ENCODE measurements at places on chromosomes 3 and 15.

GRCh38 chr3:65545429-65545828 lies 493.3 kb downstream of the MAGI1 start:
- DNase-seq: no peak

DNA sequence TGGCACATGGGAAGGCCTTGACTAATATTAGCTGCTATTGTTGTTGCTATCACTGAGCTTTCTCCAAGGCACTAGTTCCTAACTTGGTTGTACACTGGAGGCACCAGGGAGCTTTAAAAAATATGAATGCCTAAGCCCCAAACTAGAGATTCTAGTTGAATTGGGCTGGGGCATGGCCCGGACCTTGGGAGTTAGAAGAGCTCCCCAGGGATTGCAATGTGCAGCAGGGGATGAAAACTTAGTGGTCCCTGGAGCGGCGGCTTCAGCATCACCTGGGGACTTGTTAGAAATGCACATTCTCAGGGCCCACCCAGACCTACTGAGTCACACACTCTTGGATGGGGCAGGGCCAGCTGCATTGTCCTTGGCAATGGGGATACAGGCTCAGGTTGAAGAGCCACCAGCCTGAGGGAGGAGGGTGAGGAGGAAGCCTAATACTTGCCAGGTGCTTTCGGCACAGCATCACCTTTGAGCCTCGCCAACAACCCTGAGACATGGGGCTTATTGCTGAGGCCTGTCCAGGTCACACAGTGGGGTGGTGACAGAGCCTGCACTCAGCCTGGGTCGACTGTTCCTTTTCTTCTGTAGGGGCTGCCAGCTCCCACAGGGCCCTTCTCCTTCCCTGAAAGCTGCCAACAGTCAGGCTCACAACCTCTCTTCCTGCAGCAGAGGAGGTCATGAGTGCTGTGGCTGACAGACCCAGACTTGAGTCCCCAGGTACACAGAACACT lies 84.5 kb downstream of the ATP2B2 start:
- no peak for DNase-seq

DNA sequence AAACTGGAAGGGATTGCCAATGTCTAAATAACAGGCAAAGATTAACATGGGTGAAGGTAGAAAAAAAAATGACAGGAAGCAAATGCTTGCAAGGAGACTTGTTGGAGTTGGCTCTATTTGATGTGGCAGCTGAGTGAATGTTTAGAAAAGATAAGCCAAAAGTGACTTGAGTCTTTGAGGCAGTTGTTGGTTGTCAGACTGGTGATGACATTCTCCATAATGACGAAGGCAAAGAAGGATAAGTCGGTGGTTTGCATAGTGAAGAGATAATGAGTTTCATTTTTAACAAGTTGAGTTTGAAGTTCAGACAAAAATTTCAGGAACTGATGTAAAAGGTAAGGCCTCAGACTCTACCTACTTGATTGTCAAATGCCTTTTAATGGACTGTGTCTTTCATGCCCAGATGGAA lies 704.1 kb upstream of the SGO1 start:
- no peak for DNase-seq

- DNase-seq: no peak
Measured at GRCh38 chr3:7382293-7383010, 521.5 kb downstream of the GRM7 start.

GRCh38 chr3:87268646-87269211 lies 7.7 kb downstream of the POU1F1 start:
- DNase-seq: no peak

DNA sequence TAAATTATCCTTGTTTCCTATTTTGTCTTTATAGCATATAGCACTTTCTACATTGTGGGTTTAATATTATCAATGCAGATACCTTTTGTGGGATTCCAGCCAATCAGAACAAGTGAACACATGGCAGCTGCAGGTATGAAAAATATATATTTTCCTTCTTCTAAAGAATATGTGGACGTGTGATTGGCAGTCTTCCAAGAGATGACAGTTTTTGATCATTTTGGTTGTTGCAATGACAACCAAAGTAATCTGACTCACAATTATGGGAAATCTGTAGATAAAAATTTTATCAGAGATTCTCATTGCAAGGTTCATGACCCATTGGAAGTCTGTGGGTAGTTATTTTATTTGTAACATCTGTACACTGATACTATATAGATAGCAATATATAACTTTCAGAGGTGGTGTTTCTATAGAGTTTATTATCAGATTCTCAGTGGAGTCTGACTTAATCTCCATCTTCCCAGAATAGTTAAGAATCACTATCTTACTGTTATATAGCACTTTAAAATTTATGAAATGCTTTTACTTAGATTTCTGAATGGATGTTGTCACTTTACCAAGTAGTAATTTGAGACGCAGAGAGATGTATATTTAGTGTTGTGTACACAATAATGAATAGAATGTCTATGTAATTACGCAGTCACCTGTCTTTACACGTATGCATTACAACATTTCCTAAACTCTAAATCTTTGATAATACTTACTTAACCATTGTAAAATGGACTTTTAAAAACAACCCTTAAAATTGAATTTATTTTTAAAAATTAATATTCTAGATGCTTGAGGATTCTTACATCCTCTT lies 82.5 kb downstream of the STT3B start:
- no peak for DNase-seq

DNA sequence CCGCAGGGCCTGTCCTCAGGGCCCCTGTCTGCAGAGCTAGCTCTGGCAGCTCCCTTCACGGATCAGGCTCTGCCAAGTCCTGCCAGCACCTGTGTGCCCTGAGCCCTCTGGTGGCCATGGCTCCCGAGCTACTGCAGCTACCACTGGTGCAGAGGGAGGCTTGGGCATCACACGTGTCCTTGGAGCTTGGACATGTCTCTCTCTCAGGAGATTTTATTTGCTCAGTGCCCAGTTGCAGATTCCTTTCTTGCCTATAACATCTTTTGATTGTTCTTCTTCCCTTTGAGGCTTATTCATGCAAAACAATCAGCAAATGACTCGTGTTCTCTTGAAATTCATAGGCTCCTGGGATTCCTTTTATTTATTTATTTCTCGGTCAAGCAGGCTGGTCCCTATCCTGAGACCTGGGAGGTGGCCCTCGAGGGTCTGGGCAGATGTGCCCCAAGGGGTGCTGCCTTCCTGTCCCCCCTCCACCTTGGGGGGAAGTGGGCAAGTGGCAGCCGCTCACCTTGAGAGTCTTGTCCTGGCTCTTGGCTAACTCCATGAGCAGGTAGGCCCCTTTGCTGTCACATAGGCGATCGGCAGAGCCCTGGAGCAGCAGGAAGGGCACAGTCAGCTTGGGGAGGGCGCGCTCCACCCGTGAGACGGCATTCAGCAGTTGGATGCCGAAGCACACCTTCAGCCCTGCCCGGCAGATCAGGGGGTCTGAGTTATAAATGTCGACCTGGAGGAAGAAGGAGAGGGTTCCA lies 21.9 kb downstream of the ABTB1 start:
- DNase-seq: peak; percentile 63

DNA sequence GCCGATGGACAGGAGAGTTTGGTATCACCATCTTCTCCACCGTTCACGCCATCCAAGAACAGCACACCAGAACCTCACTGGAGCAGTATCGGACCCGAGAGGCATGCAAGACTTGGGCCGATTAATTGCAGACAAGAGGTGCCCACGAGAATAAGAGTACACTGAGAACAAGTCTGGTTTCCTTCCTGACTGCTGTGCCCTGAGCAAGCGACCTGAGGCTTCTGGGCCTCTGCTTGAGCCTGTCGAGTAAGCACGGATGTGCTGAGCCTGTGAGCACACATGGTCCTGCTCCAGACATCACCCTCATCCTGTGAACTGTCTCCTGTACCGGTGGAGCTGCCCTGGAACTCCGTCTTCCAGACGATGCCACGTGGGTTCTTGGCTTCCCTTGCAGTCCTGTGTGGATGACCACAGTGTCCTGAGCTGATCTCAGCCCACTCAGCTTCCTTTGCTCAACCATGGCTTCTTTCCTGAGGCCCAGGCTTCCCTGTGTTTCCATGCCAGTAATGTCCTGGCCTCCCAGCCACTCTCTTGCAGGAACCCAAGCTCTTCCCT lies 34.3 kb upstream of the SNRPA1 start:
- DNase-seq: no peak

DNA sequence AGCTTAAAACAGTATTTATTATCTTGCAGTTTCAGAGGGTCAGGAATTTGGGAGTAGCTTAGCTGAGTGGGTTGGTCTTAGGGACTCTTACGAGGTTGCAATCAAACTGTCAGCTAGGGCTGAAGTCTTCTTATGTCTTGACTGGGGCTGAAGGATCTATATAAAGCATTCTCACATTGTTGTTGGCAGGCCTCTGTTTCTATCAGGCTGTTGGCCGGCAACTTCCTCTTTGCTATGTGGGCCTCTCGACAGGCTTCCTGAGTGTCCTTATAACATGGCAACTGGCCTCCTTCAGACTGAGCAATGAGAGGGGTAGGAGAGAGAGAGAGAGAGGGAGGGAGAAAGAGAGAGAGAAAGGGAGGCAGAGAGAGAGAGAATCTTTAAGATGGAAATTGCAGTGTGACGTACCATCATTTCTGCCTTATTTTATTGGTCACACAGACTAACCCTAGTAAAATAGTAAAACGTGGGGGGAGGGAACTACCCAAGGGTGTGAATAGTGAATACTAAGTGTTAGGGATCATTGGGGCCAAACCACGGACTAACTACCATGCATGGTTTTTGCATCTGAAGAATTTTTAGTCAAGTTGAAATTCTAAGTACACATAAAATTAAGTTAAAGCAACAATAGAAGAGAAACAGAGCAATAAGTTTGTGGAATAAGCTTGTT lies 16.1 kb downstream of the FGF7 start:
- DNase-seq: no peak

DNA sequence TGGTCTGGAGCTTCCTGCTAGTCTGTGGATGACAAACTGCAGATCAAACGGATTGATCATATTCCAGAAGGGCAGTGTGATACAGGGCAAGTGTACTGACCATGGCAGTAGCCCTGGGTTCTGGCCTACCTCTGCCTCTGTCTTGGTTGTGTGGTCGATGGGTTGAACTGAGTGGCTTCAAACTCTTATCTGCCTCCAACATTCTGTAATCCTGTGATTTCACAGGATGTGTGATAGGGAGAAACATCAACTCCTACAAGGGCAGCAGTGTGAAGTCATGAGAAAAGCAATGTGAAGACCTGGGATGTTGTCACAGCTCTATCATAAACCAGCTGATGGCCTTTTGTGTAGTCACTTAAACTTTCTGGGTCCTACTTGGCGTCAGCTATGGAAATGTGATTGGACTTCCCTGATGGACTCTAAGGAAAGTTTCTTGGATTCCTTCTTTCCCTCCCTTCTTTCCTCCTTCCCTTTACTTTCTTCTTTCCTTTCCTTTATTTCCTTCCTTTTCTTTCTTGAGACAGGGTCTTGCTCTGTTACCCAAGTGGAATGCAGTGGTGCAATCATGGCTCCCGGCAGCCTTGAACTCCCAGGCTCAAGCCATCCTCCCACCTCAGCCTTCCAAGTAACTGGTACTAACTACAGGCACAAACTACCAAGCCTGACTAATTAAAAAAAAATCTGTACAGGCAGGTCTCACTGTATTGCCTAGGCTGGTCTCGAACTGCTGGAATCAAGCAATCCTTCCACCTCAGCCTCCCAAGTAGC lies 114.8 kb downstream of the BBX start:
- DNase-seq: no peak

- no peak for DNase-seq
Measured at GRCh38 chr3:96960661-96961330, 146.4 kb downstream of the EPHA6 start.

DNA sequence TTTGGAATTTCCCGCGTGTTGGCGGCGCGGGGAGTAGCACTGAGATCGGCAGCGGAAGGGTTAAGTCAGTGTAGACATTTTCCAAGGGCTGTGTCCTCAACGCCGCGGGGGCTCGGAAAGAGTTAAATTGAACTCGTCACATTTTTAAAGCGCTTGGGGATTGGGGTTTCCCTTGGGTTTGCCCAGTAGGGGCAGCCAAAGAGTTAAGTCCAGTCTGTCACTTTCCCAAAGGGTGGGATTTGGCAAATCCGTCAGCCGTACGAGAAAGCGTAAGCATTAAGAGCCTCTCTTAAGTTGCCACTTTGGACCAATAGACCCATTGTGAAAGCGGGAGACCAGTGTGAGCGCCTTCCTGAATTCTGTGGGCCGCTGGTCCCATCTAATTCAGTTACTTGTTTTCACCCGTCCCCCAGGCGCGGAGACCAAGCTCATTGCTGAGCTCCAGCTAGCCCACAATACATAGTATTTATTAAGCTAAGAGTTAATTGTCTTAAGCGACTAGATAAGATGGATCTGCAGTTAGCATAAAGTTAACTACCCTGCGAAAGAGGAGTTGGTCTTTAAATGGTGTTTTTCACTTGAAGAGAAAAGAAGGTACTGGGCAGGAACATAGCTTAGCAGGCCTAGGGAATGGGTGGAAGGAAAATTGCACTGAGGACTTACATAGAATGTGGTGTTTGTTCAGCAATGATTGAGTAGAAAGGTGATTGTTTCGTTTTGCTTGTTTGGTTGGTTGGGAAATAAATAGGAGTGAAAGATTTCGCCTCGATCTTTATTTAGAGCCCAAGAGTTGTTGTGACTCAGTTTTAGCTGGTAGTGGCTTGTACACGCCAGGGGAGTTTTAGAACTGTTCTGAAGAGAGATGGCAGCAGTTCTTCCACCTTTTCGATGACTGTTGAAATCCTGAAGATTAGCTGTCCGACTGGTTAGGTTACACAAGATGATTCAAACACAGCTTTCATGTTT lies 932 bp downstream of the ARL8B start:
- peak; percentile 51 for DNase-seq

GRCh38 chr3:64022451-64023186 lies 675 bp downstream of the PSMD6 start:
- peak; percentile 40 for DNase-seq

DNA sequence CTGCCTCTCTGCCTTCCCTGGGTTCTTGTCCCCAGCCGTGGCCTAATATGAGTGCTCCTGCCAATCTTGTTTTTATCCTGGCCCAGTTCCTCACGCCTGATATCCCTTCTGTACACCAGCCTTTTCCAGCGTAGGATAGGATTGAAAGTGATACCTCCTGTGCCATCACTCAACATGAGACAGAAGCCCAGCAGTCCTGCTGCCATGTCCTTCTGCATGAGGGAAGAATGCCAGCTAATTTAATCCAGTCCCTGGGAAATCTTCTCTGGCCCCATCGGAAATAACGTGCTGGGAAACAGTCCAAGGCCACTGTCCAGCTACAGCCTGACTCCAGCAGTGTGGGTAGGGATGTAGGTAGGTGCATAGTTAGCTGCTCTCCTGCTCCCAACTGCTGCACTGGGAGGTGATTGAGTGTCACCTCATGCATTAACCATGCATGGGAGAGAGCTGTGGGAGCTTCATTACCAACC lies 92.0 kb upstream of the TPM1 start:
- DNase-seq: no peak

DNA sequence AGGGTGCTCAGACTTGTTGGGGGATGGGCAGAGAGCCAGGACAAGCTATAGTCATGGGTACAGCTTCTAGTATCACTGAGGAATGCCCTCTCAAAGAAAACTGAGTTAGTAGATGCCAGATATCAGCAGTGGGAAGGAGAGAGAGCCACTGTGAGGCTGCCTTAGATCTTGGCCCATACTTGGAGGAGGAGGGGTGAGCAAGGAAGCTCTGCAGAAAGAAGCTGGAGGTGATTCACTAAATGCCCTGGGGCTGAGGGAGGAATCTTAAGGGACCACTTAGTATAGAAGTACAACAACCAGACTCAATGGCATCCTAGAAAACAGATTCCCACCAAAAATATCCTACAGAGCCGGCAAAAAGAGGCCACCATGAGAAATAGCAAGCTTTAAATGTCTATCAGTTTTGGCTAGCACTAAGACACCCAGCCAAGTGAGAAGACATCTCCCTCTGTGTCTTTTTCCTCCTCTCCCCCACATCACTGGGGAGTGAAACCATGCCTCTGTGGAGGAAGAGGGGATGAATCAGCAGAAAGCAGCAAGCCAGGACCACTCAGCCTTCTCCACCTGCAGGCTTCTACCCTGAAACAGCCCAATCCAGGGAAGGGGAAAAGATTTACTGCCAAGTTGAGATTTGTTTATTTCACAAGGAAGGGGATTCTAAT lies 282.5 kb upstream of the STT3B start:
- no peak for DNase-seq

Data from activated naive CD4-positive, alpha-beta T cell treated with anti-CD3 and anti-CD28 coated beads for 36 hours (primary cell).